ENCODE measurements at places on chromosomes 3 and 15.

GRCh38 chr15:75733761-75734651, 21.4 kb upstream of the CSPG4 start:
- no peak for DNase-seq

GRCh38 chr3:142886940-142887339, 1.9 kb downstream of the PCOLCE2 start:
- no peak for DNase-seq

GRCh38 chr3:140628606-140629005, 49.3 kb upstream of the TRIM42 start:
- no peak for DNase-seq

- DNase-seq: no peak
Observed at GRCh38 chr15:78762985-78763795, 48.1 kb downstream of the ADAMTS7 start.

GRCh38 chr15:48634893-48635292, 10.6 kb downstream of the FBN1 start:
- no peak for DNase-seq

DNA sequence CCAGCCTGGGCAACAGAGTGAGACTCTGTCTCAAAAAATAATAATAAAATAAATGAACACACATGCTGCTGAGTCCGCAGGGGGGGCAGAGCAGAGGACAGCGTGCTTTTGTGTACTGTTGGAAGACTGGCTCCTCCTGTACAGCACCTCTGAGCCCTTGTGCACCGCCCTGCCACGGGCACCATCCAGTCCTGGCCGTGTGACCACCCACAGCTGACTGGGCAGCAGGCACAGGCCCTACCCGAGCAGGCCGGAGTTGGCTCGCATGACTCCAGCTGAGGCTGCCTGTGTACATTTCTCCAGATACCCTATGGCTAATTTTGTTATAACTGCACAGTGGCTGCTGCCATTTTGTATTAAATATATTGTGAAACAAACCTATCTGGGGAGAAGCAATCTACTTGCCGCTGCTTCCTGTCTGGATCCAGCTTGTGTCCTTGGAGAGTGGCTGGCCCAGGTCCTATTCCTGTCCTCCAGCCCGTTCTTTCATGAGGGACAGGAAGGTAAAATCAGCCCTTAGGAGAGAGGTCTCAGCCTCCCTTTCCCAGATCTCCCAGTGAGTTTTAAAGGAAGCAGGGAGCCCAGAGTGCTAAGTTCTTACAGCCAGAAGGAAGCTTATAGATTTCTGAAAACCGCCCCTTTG, 14.6 kb downstream of the IVD start:
- DNase-seq: peak; percentile 53

DNA sequence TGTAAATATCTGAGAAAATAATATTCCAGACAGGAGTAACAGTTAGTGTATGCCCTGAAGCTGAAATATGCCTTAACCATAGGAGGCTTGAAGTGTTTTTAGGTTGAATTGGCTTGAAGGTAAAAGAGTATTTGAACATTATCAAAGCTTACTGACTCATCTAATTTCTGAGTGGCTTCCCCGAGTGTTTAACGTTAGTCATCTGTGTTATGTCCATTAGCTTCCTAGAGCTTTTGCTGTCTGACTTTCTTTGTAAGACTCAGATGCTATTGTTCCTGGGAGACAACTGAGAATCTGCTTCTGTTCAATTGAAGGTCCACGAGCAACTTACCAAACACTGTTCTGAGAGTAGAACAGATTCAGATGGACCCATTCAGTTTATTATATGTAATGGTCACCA, 656.8 kb upstream of the NECTIN3 start:
- no peak for DNase-seq

DNA sequence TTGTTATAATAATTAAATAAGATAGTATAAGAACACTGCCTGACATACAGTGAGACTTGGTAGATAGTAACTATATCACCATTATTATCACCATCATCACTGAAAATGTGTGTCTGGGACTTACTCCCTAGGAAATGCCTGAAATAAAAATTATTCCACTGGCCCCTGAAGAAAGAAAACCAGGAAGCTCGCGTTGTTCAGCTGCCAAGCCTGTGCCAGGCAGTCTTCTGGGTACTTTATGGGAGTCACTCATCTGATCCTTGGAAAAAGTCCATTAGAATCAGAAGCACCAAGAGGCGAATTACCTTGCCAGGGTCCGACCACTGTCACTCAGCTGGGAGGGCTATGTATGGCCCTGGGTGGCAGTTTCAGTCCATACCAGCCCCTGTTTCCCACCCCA, 220.3 kb upstream of the TPM1 start:
- no peak for DNase-seq

DNA sequence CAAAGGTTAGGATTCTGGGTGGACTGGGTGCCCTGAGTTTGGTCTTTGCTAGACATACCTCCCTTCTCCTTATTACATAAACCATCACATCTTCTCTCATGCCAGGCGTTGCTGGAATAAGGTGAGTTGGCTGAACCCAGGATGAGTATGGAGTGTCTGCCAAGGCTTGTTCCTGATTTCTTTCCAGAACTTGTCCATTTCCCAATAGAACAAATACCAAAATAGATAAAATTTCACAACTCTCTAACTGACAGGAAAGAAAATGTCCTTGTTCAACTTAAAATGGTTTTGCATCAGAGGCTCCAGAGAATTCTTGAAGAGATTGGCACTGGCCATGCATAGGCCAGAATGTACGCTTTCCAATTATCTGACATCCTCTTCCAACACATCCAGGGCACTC, 291.9 kb downstream of the IGSF11 start:
- no peak for DNase-seq

- DNase-seq: no peak
Observed at GRCh38 chr3:153042088-153042487, 119.9 kb upstream of the RAP2B start.

DNA sequence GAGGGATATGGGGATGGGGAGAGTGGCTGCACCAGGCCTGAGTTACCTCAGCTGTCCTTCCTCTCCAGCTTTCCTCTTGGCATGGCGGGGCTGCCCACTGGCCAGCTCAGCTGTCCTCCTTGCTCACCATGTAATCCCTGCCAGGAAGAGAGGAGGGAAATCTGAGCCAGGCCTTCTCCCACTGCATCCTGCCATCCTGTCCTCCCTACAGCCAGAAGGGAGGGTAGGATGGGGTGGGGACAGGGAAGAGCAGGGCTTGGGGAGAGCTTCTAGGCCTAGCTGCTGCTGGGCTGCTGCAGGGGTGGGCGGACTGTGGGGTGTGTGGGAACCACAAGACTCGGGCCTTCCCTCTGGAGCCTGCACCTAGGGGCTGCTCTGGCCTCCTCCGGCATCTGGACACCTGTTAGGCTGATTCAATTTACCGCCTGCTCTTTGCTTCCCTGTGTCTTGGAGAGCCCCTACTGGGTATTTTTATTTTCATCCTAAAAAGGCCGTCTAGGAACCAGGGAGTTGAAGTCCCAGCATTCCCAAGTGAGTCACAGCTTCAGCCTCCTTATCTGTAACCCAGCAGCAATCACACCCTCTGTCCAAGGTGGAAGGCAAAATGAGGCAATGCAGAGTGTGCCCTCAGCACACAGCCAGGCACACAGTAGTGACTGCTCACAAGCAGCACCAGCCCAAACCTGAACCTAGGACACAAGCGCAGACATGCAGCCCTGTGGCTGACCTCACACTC, 13.1 kb upstream of the KY start:
- DNase-seq: no peak

DNA sequence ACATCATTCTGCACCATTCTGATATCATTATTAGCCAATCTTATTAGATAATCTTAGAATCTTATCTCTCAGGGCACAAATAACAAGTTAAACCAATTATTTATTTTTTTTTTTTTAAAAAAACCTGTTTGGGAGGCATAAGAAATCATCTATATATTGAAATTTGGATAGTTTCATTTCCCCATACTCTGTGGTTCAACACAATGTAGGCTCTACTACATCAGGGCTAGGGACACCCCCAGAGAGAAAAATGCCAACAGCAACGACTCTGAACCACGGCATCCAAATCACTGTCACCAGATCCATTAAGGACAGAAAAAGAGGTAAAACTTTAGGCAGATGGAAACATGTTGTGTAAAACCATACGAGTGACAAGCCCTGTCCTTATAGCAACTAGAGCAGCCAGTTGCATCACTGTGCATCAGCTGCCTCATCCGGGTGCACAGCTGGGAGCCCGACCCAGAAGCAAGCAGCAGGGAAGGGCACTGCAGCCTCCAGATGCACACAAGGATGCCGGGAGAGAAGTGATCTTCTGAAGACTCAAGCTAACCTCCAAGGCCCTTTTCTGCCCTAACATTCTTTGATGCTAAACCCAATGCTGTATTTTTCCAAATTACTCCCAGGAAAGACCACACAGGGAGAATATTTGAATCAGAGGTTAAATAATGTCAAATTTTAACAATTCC, 381.1 kb downstream of the CTNNB1 start:
- DNase-seq: no peak

- no peak for DNase-seq
Observed at GRCh38 chr3:142224482-142225072, 808 bp downstream of the GK5 start.

- DNase-seq: no peak
Observed at GRCh38 chr15:42759093-42759492, 22.2 kb upstream of the CDAN1 start.

- no peak for DNase-seq
Observed at GRCh38 chr15:41969851-41970431, 2.4 kb downstream of the EHD4 start.

Measured in Right ventricle myocardium superior (tissue), 1 donor.